ENCODE measurements at places on chromosomes 2 and 18.

DNA sequence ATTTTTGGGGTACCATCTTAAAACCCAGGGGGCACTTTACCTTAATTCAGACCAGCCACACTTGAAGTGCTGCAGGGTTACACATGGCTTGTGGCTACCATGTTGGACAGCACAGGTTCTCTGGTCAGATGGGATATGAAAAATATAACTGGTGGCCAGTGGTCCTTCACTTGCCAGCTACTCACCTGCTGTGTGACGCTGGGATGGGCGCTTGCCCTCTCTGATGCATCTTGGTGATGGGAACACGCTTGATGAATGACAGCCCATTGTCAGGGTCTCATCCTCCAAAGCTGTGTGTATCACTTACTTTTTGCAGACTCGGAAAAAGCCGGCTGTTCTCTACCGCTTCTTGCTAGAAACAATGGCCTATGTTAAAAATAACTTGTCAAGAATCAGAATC lies 22.5 kb downstream of the HJURP start:
- no peak for DNase-seq

DNA sequence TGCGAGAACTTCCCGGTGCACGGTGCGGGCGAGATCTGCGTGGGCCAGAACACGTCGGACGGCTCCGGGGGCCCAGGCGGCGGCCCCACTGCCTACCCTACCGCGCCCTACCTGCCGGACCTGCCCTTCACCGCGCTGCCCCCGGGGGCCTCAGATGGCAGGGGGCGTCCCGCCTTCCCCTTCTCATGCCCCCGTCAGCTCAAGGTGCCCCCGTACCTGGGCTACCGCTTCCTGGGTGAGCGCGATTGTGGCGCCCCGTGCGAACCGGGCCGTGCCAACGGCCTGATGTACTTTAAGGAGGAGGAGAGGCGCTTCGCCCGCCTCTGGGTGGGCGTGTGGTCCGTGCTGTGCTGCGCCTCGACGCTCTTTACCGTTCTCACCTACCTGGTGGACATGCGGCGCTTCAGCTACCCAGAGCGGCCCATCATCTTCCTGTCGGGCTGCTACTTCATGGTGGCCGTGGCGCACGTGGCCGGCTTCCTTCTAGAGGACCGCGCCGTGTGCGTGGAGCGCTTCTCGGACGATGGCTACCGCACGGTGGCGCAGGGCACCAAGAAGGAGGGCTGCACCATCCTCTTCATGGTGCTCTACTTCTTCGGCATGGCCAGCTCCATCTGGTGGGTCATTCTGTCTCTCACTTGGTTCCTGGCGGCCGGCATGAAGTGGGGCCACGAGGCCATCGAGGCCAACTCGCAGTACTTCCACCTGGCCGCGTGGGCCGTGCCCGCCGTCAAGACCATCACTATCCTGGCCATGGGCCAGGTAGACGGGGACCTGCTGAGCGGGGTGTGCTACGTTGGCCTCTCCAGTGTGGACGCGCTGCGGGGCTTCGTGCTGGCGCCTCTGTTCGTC lies 1.7 kb downstream of the FZD7 start:
- no peak for DNase-seq

- DNase-seq, result no peak
Measured at GRCh38 chr2:137050949-137051348, 285.6 kb downstream of the THSD7B start.

DNA sequence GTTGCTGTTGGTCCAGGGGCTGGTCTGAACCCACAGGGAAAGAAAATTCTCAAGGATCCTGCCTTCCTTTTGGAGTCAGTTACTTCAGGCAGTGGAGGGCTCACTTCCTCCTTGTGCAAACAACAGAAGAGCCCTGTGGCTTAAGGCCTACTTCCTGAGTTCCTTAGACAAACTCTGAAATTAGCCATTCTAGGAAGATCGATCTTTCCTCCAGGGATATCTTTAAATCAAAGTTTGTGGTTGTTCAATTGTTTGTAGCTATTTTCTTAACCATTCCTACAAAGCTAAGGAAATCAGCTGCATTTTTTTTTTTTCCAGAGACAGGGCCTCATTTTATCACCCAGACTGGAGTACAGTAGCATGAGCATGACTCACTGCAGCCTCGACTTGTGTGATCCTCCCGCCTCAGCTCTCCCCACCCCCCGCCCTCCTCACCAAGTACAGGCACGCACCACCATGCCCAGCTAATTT lies 156.0 kb downstream of the TANC1 start:
- DNase-seq, result no peak

- DNase-seq, result no peak
Measured at GRCh38 chr2:174914853-174915760, 90.1 kb downstream of the CHN1 start.
